ENCODE measurements at places on chromosomes 5 and 9.

GRCh38 chr5:164352695-164353094 lies 847.3 kb downstream of the MAT2B start:
- no peak for DNase-seq

- no peak for DNase-seq
Measured at GRCh38 chr5:135244620-135245021, 154.4 kb downstream of the MACROH2A1 start.

GRCh38 chr9:93295031-93295430 lies 111.1 kb downstream of the WNK2 start:
- DNase-seq, result no peak

- no peak for DNase-seq
Measured at GRCh38 chr5:79284846-79285245, 48.9 kb downstream of the JMY start.

GRCh38 chr5:43156388-43156787 lies 35.6 kb upstream of the NIM1K start:
- no peak for DNase-seq

DNA sequence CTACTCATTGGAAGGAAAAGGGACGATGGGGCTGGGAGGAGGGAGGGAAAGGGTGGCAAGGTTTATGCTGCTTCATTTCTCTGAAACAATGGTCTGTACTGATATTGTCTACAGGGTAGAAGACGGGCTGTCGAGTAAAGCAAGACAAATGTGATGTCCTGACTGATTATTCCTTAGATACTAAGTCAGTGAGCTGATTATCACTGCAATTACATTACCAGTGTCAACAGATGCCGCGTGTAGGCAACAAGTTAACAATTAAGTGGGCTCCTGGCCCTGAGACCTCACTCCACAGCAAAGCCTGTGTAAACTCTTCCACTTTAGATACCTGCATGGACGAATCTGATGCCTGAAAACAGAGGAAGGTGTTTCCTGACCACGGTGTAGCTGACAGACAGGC lies 602.8 kb downstream of the IRX1 start:
- no peak for DNase-seq

- peak; percentile 32 for DNase-seq
Measured at GRCh38 chr5:150960791-150961396, 56.1 kb upstream of the ZNF300 start.

DNA sequence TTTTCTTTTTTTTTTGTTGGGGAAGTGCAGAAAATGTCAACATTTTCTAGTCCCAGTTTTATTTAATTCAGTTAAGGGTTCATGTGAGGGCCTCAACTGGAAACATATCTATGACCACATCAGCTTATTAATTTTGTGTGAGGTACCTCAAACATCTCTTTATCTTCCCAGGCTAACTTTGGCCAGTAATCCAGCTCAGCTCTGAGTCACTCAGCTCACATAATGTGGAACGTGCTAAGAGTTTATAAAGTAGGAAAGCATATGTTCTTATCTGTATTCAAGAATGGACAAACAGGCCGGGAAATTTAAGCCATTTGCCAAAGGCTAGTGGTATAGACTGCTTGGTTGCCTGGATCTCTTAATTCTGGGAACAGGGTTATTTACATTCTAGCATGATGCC lies 118.4 kb downstream of the INSYN2B start:
- DNase-seq, result no peak

DNA sequence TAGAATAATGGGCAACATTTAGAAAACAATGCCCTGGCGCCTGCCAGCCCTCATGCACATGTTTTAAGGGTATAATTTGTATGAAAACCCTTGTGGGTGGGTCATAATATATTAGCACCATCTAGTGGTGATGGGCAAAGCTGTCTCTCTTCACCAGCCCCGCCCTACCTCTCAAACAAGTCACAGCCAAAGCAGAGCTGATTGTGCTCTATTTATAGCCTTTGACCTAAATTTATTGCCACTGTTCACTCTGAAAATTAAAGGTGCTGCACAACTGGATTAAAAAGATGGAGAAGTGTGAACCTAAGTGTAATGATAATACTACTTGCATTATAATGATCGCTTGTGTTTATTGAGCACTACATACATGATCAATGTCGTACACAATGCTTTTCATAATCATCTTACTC lies 131.9 kb upstream of the ANKH start:
- DNase-seq, result peak; percentile 82

- DNase-seq, result peak; percentile 96
Measured at GRCh38 chr5:96614110-96614691, 48.0 kb upstream of the CAST start.

DNA sequence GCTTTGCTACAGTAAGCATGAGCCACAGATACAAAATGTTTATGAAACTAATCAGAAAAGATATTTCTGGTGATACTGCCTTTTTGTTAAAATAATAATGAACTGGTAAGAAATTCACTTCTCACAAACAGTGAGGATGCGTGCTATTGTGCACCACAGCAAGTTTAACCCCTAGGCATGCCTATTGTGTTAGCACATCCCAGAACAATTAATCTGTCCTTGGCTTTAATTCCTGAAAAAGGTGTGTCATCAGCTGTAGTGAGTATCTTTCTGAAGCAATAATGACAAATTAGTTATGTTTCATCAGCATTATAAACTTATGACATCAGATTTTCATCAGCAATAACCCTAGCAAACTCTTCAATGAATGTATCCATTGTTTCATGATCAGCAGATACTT lies 1307.2 kb downstream of the EFNA5 start:
- DNase-seq, result peak; percentile 15

GRCh38 chr5:149228618-149229297 lies 42.9 kb upstream of the AFAP1L1 start:
- peak; percentile 77 for DNase-seq

DNA sequence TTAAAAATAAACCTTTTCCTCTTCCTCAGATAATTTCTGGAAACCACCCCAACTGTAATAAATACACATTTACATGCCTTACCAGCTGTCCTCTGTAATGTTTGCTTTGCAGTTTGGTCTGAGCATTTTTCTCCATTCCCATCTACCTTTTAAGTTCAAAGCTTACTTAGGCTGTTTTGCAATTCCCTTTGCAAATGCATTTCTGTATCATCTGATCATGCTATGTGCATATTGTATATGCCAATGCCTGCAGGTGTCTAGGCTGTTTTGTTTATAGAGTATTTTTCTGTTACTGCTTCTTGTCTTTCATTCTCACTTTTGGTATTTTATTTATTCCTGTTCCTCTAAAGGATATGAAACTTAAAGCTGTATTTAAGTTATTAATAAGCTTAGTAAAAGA lies 86.3 kb downstream of the SLC44A1 start:
- DNase-seq, result no peak

- DNase-seq, result no peak
Measured at GRCh38 chr5:1892685-1893445, 10.1 kb upstream of the IRX4 start.

GRCh38 chr9:71819115-71819739 lies 50.9 kb upstream of the CEMIP2 start:
- peak; percentile 34 for DNase-seq

GRCh38 chr5:180332861-180333260 lies 20.3 kb downstream of the GFPT2 start:
- DNase-seq, result no peak

DNA sequence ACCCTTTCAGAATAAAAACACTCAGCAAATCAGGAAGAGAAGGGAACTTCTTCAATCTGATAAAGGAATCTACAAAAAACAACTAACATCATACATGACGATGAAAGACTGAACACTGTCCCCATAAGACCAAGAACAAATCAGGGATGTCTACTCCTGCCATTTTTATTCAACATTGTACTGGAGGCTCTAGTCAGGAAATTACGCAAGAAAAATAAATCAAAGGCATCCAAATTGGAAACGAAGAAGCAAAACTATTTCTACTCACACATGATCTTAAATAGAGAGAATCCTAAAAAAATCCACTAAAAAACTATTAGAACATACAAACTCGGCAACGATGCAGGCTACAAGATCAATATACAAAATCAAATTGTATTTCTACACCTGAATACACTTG lies 42.3 kb downstream of the IPPK start:
- no peak for DNase-seq

DNA sequence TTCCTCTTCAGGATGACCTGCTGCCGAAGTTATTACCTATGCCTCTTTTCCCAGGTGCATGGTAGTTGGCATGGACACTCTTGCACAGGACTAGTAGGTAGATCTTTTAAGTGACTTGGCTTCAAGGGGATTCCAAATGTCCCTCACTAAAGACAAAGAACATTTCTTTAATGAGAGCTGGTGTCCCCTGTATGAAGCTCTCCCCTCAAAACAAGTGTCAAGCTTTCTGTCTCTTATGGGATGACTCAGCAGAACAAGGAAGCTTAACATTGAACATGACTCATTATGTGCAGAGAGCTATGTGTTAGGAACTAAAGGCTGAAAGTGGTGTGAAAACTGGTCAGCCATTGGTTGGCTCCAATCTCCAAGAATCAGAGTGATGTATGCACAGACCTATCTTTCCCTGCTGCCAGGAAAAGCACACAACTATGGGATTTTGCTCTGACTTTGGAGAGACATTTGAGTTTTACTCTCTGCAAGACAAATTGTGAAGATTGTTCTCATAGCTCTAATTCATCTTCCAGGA lies 120.5 kb downstream of the PRDM6 start:
- peak; percentile 86 for DNase-seq

DNA sequence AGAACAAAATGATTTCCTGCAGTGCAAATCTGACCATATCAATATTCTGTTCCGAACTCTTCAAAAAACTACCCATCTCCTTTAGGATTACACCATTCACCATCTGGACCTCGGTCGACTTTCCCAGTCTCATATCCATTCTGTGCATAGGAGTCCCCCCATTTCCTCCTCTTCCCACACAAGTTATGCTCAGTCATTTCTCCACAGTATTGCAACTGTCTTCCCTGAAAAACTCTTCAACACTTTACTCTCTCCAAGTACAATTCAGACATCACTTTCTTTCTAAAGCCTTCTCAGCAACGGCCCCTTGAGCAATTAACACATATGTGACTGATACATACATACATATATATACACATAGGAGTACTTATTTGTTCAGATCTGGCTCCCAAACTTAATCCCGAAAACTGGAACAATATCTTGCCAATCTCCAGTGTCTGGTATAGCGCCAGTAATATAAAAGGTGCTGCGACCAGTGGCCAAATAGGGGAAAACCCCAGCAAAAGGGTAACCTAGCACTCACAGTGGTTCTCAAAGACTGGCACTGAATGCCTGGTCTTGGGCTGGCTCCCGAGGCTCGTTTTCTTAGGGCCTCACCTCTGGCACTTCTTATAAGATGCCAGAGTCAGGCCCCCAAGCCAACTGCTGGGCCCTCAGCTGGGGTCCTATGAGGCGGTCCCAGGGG lies 629 bp downstream of the ZBTB26 start:
- peak; percentile 78 for DNase-seq

DNA sequence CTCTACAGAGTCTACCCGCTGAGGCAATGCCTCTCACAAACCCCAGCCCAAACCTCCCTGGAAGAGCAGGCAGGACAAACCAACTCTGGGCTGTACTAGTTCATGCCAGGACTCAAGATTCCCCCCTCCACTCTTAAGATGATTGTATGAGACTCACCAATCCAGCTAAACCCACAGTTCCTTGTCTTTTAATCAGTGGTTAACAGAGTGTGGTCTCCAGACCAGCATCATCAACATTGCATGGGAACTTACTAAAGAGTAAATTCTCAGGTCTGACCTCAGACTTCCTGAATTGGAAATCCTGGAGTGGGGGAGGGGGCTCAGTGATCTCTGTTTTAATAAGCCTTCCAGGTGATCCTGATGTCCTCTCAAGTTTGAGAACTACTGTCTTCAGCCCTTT lies 240.9 kb downstream of the GAS1 start:
- no peak for DNase-seq

DNA sequence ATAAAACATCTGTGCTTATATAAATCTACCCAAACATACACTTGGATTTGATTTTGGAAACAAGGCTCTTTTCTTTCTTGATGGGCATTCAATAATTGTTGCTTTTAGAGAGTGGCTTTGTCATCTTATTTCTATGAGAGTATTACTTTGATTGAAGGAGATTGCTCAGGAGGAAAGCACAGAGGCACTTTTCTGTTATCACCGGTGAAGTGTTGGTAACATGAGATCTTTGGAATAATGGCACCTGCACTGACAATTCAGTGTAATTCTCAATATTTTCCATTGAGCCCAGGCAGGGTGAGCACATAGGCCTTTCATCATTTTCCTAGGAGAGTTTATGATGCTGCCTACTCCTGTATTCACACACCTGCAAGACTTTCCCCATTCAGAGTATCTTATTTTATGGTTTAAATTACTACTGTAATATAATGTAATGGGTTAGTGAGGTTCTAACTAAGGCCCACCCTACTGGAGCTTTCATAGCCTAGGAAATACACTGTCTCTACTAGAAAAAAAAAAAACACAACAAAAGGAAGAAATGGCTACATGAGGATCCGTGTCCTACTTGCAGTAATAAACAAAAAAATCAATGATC lies 244.3 kb downstream of the DENND1A start:
- no peak for DNase-seq

GRCh38 chr9:117718085-117718484 lies 13.9 kb downstream of the TLR4 start:
- DNase-seq, result no peak

DNA sequence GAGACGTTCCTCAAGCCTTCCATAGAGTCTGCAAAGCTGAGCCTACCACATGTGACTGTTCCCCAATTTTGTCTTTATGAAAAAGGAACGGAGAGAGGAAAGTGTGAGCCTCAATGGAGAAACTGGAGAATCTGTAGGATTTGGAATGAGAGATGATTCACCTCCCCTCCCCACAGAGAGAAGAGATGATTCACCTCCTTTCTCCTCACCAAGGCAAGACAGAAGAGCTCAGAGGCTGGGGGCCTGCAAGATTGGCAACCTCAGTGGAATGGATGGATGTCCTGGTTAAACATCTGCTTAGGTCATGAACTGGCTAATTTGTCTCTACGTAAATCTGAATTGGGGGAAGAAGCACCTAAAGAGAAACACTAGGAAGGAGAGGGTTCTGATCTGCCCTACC lies 17.0 kb upstream of the MOCS2 start:
- DNase-seq, result no peak

DNA sequence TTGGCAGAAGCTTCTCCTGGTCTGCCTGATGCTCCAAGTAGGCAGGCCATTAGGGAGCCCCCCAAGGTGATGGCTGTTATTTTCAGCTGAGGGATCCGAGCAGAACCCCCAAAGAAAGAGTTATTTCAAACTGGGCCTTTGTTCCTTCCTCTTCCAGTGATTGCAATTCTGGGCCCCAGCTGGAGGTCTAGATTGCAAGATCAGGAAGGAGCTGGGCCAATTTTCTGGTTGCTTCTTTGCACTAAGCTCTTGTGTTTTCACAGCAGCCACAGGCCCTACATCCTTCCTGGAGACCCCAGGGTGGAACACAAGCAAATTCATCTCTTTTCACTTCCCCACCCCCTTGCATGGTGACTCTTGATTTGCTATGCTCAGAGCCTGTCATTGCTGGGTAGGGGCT lies 215.0 kb downstream of the SEMA6A start:
- DNase-seq, result no peak

DNA sequence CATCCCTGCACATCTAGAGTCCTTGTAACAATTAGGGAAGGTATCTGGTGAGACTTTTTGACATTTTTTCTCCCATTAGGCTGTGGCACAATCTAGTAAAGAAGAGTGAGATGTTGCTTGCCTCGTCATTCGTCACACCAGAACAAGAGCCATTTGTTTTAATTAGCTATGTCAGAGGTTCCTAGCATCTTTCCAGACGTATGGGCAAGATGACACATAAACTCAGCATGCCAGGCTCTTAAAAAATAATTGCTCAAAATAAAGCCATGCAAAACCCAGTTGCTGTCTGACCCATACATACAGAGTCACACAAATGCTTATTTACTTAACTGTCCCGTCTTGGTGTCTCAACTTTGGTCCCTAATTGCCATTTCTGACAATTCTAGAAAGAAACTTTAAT lies 125.9 kb downstream of the TRPM3 start:
- no peak for DNase-seq
